ENCODE measurements at places on chromosomes 2 and 18.
A peak's percentile ranks its signal among the peaks of the same experiment; 100 is the strongest.

- no peak for DNase-seq
Observed at GRCh38 chr2:235543128-235543750, 49.4 kb downstream of the AGAP1 start.

- DNase-seq = peak; percentile 24
Observed at GRCh38 chr2:30862054-30862651, 54.9 kb upstream of the CAPN13 start.

- DNase-seq = no peak
Observed at GRCh38 chr2:226891780-226892590, 56.1 kb downstream of the RHBDD1 start.

GRCh38 chr2:202009019-202009481 is 24.6 kb upstream of the FZD7 start:
- DNase-seq = no peak

- DNase-seq = no peak
Observed at GRCh38 chr2:188971432-188971861, 2.7 kb upstream of the COL3A1 start.

DNA sequence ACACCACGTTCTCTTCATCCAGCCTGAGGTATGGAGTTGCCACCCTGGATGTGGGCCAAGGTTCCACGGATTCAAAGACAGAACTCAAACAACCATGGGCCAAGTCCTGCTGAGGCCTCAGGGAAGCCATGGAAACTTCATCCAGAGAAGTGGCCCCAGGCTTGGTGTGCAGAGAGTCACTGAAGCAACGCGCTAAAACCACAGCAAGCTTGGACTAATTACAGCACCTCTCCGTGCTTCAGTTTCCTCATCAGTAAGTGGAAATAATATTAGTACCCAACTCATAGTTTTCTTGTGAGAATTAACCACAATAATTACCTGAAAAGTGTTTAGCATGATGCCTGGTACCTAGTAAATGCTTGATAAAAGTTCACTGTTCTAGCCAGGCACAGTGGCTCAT is 19.2 kb upstream of the AP1S3 start:
- DNase-seq = no peak

GRCh38 chr2:166651080-166651675 is 157.1 kb upstream of the SCN7A start:
- no peak for DNase-seq

- DNase-seq = no peak
Observed at GRCh38 chr18:56900195-56901094, 246.4 kb upstream of the BOD1L2 start.

DNA sequence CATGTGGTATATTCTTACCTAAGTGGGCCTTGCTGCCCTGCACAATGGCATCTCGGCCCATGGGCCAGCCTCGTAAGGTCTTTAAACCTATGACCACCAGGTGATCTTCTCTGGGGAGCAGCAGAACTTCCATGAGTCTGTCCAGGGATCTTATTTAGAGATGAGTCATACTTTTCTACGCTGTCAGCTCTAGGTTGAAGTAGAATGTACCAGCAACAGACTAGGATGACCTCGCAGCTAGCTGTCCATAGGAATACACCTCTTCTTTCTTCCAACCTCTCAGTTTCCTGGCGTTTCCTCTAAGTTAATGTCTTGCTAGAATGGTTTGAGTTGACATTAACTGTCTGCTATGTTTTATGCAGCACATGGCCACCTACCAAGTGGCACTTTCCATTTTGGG is 15.6 kb upstream of the CXCR4 start:
- DNase-seq = no peak

DNA sequence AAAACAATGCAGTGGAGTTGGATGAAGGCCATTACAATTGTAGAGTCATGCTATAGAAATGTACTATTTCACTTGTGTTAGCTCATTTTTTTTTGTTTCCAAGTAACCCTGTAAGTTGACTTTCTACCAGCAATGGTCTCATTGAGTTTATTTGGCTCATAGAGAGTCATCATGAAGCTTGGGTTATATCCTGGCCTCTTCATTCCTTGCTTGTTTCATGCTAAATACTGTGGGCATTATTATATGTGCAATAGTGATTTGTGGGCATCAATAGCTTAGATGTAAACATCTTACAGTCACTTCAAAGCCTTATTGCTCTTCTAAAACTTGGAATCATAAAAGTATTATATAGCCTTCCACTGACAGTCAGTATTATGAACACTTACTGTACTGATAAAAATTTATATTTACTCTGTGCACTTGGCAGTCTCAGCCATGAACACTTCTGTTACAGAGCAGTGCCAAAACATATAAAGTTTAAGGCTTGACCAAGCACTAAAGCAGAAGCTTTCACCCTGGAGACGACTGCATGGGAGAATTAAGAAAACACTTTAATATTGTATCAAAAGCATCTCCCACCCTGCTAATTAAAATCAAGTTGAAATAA is 751.2 kb downstream of the SATB2 start:
- DNase-seq = no peak

Data from neuronal stem cell (in vitro differentiated cells).